ENCODE measurements at places on chromosomes 2 and 18.

DNA sequence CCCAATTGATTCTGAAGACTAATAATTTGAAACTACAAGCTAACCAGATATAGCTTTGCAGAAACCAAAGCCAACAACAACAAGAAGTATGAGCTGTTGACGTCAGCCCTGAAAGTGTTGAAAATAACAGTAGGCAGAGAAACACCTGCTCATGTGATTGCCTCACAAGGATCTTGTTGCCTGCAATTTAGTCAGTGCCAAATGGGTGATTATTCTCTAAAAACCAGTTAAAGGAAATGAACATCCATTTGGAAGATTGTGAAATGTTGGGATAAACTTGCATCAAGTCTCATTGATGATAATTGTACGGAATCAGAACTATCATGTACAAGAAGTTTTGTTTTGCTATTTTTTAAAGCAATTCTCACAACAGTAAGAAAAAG is 2.8 kb downstream of the CYTIP start:
- no peak for DNase-seq

- DNase-seq = no peak
These were observed 2.1 kb downstream of the CNTNAP5 start for GRCh38 chr2:124027182-124027581.

- DNase-seq = no peak
These were observed 56.0 kb upstream of the MEX3C start for GRCh38 chr18:51253476-51253875.

DNA sequence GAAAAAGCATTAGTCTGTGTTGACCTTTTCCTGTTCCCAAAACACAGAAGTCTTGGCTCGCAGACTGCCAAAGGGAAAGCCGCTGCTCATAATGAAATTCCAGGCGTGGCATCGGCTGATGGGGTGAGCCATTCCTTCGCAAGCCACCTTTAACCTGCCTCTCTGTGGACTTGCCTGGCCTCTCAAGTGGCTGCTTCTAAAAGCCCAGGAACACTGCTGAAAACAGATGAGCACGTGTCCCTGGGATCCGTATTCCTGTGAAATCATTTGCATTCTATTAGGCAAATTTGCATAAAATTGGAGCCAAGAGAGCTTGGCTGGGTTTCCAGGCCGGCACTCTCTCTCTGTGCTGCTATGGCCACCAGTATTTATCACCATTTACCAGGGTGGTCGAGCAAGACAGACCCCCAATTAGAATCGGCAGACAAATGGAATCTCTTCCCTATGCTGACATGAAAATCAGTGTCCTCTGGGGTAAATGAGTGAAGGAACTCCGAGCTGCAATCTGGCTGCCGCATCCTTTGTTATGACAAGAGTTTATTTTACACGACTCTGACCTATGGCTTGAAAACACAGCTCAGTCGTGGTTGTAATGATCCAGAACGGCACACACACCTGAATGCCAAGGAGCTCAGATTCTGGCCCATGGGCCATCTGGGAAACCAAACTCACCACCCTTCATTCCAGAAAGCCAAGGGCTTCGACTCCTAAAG is 21.7 kb downstream of the BCL2 start:
- no peak for DNase-seq

DNA sequence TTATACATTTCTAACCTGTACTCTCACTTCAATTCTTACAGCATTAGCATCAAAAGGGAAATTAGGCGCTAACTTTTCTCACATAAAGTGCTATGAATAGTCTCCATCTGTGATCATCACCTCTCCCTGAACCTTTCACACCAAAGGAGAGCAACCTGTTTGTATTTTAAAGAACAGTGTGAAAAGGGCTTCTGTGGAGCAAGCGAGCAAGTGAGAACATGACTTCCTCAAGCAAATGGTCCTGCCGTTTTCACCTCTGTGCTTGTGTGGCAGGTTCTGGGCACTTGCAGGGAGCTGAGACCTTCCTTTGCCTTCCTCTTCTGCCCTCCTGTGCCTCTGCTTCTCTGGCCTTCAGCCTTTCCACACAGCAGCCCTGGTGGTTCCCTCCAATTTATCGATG is 51.9 kb downstream of the TGFA start:
- no peak for DNase-seq

DNA sequence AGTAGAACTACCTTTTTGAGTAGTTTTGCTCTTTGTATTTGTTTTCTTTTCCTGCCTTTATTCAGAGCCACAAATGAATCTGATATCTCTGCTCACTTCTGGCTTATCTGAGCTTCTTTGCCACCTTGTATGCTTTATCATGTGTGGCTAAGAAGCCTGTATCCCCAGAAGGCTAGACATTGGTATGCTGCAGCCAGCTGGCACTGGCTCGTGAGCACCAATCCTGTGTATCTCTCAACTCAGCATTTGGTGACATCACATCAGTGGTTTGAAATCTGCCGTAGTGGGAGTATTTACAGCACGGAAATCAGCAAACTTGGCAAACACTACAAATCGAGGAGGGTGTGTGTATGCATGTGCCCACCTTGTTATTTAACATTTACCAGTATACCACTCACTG is 183.7 kb upstream of the LHCGR start:
- DNase-seq = no peak

- DNase-seq = no peak
These were observed 17.4 kb downstream of the FECH start for GRCh38 chr18:57569133-57569532.

GRCh38 chr2:25039126-25039525 is 2.8 kb upstream of the EFR3B start:
- no peak for DNase-seq

DNA sequence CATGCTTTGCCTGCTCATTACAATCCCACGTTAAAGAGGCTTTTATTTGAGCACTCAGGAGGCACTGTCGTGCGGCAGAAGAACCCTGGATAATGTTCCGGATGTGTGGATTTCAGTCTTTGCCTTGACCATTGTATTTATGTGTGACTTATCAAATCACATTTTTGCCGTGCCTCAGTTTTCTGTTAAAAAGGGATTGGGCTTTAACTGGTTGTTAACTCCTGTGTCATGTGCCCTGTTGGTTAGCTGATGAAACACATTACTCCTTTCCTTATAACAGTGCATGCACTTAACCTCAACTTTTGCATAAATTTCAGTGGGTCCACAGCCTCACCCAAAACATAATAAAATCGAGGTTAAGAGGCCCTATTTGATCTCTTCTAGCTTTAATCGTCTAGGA is 52.7 kb downstream of the NAB1 start:
- DNase-seq = no peak

- DNase-seq = no peak
These were observed 35.8 kb downstream of the CIB4 start for GRCh38 chr2:26605195-26605998.

- DNase-seq = no peak
These were observed 33.1 kb downstream of the EN1 start for GRCh38 chr2:118814368-118814767.

DNA sequence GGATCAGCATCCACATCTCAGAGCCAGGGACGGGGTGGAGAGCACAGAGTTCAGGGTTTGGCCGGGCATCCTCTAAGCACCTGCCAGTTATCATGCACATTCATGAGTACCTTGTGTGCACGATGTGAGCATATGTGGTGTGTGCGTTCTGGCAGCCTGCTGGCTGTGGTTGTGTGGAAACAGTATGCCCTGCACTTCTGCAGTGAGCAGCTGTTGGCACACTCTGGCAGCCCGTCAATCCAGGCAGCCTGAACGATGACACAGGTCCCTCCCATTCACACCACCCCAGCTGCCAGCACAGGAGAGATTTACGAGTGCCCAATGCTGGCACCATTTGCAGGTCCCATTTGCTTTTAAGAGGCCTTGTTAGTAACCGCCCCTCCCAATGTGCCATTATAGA is 74.2 kb downstream of the CD8B2 start:
- no peak for DNase-seq

DNA sequence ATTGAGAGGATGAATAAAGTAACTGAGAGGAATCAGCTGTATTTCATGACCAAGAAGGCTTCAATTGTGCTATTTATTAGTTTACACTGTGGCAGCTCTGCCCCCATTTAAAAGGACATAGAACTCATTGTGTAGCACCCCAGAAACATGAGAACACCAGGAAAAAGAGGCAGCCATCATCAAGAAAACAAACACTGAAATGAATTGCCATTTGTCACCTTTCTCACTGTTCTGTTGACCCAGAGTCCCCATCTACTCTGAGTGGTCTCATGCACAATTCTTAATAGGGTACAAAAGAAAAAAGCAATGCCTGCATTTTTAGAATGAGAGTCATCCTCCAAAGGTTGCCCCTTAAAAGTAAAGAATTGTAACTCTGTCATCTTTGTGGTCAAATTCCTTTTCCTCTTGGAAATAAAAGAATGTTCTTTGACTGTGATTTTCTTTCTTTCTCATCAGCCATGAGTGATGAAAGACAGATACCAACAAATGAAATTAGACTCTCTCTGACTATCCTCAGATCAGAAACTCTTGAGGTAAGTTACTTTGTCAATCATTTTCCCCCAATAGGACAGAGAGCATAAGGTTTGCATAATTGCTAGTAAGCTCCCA is 1941.9 kb upstream of the PIK3C3 start:
- no peak for DNase-seq

DNA sequence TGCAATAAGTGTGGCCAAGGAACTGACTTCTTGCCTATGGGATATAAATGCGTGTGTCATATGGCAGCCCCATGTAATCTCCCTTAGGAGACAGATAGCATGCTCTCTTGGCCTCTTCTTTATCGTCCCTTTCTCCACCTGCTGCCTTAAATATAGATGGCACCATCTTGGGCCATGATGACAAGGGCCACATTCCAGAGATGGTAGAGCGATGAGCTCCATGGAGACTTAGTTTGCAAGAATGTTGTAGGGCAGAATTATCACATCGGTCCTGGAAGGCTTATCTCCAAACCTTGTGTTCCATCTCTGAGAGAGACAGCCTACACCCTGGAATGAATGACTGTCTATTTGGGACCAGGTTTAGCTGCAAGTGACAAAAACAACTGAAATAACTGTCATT is 536.7 kb downstream of the TNS1 start:
- no peak for DNase-seq

DNA sequence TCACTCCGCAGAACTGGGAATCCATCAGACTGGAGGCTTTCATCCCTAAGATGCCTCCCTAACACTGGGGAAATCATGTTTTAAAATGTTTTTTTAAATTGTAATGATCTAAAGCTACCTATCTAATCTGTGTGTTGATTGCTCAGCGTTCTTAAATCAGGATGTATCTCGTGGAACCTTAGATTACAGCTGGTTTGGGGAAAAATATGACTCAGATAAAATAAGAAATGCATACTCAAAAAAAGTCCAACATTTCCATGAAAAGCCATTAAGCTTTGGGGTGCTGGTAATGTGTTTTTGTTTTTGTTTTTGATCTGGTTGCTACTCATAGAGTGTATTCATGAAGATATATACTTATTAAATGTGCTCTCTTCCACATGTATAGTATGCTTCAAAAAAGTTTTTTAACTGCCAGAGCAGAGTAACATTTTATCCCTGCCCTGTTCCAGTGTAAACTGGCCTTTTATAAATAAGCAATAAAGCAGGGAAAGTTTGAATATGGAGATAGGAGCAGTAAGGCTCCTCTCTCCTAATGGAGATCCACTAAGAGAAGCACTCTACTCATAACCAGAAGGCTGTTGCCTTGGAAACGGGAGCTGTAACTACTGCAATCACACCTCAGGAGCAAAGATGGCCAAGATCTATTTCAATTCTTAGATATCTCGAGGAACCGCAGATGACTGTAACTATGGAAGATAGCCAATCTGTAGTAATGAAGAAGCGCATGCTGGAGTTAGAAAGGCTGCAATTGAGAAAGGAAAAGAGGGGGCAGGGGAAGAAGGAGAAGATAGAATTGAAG is 41.6 kb downstream of the ANKRD44 start:
- DNase-seq = no peak

- DNase-seq = no peak
These were observed 30.8 kb upstream of the ONECUT2 start for GRCh38 chr18:57404345-57404744.

- DNase-seq = no peak
These were observed 254.3 kb downstream of the CAMKMT start for GRCh38 chr2:44615950-44616518.

DNA sequence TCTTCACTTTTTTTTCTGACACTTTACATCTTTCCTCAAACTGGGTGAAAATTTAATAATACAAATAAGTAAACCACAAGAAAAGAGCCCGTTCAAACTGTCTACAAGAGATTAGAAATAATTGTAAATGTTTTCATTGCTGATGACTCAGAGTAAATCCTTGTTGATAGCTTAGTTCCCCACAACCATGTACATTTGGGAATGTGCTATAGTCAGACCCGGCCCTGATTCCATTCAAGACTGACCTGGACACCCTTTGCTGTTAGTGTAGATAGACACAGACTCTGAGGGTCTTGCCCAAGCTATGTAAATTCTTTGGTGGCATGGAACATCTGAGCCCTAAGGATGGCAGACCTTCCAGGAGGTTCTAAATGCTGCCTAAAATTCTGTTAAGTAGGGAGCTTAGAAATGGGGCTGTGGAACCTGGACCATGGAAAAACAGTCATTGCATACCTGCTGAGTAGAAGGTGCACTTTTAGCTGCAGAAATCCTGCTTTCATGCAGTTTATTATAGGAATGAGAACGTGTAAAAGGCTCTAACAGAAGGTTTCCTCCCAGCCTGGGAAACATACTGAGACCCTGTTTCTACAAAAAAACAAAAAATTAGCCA is 3.7 kb downstream of the MALT1 start:
- no peak for DNase-seq

- no peak for DNase-seq
These were observed 47.1 kb downstream of the SLC4A1AP start for GRCh38 chr2:27710640-27711430.

DNA sequence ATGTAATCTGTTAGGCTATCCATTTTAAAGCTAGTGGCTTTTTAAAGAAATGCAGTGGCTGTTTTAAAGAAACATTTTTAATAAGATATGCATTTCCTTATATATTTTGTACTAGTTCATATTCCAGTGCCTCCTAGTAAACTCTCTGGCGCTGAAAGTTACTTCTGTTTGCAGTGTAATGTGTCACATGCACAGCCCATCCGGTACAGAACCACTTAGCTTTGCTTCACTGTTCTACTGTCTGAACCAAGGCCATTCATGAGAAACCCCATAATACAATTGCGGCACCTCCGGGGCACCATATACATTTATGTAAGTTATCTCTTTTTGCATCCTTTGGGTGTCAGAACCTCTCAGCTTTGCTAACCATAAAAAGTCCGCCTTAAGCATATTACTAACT is 114.6 kb upstream of the KCTD1 start:
- no peak for DNase-seq
